Posterior vena cava (tissue), 2 donors: ENCODE measurements at places on chromosomes 2 and 18.

GRCh38 chr18:48949050-48949605 is 1.6 kb downstream of the SMAD7 start:
- DNase-seq: peak; percentile 83

DNA sequence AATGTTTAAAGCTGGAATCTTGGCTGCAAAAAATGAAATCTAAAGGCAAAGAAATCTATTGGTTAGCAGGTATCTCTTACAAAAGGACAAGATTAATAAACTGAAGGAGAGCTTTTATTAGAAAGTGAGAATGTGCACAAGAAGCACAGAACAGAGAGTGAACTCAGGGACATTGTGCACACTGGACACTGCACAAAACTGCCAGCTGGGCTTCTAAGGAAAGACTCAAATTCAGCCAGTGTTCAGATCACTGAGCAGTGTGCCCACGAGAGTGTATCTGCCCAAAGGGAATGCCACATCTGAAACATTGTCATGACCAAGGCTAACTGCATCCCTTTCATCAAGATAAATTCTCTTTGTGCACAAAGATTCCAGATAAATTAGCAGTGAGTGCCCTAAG is 129.7 kb upstream of the KCNH7 start:
- no peak for DNase-seq

DNA sequence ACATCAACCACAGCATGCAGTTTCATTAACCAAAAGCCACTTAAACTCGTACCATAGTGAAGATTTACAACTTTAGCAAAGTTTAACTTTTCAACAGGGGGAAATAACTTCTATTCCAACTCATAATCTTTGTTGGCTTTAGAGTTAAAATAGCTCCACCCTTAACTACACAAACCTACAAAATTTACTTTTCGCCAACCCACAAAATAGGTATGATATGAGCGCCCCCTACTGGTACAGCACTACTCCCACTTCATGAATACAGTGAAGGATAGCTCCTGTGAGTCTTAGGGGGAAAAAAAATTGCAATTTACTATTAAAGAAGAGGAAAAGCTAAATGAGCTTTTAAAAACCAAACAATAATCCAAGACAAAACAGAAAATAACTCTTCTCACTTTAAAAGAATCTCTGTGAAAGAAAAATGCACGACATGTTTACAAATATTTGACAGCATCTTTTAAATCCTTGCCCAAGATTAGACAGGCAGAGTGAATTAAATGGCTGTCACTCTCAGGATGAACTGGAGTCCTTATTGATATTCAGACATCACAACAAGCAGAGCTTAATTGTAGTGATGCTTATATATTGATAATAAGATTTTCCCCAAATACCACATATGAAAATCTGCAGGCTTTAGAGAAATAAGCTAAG is 32.2 kb downstream of the TMEFF2 start:
- DNase-seq: no peak

DNA sequence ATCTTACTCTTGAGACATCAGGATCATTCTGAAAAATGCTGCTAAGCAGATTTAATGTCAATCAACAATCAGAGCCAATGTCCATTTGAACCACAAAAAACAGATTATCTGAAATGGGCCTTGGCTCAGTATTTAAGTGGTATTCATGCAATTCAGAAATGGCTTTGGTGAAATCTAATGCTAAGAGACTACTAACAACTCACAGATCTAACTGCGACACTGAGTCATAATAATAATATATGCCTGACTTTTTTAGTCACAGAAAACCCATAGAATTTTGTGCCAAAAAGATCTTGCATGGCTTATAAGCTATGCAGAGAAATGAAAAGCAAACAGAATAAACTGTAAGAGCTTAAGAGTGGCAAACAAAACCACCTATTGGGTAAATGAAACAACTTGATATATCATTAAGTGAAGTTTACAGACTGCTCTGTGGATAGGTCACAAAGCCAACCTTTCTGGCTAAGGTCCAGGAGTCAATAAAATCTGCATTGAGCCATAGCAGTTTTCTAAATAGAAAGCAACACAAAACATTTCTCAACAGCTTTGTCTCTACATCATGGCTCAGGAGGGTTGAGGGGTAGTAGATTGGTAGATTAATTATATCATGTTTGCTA is 234.3 kb downstream of the LRATD1 start:
- DNase-seq: no peak

- DNase-seq: no peak
Measured at GRCh38 chr2:218001629-218002028, 1.2 kb downstream of the TNS1 start.

DNA sequence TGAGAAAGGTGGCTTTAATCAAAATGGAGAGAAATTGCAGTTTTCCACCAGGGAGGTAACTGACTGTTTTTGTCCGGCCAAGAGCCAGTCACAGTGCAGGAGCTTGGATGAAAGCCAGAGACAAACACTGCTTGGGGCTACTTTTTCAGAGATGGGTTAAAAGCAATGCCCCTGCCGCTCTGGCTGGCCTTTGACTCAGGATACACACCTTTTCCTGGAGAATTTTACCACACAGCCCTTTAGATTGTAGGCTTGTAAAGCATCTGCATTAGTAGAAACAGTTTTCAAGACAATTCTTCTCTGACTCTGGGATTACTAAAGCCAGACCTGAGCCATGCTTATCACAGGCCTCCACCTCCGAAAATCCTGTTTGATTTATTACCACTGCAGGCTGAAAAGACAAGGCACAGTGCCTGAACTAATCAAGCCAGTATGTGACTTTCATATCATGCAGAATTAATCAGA is 79.7 kb downstream of the CCBE1 start:
- DNase-seq: no peak

- no peak for DNase-seq
Measured at GRCh38 chr2:60316381-60317033, 236.9 kb downstream of the BCL11A start.

DNA sequence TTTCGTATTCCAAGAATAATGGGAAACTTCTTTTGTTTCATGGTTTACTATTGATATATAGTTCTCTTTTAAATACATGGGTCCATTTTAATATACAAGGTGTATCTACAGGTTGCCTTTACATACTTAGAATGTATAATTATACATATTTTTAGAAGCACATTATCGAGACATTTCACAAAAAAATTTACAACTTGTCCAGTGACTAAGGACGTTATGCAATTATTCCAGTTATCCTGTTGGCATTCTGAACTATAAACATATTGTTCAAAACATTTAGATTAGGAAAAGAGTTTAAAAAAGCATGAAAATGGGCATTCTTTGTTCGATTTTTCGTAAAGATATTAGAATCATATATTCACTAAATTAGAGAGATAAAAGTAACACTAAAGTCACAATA is 344.6 kb upstream of the TMEFF2 start:
- DNase-seq: no peak

DNA sequence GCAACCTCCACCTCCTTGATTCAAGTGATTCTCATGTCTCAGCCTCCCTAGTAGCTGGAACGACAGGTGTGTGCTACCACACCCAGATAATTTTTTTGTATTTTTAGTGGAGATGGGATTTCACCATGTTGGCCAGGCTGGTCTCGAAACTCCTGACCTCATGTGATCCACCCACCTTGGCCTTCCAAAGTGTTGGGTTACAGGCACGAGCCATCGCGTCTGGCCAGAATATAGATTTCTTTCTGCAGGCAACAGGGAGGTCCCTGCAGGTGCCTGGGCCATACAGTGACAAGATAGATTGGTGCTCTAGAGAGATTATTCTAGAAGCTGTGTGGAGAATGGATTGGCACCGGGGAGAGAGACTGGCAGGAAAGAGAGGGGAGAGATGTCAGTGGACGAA is 13.3 kb downstream of the PLCD4 start:
- no peak for DNase-seq

GRCh38 chr2:238060096-238060541 is 682 bp upstream of the SCLY start:
- DNase-seq: no peak
